ENCODE measurements at places on chromosomes 1 and 21.

DNA sequence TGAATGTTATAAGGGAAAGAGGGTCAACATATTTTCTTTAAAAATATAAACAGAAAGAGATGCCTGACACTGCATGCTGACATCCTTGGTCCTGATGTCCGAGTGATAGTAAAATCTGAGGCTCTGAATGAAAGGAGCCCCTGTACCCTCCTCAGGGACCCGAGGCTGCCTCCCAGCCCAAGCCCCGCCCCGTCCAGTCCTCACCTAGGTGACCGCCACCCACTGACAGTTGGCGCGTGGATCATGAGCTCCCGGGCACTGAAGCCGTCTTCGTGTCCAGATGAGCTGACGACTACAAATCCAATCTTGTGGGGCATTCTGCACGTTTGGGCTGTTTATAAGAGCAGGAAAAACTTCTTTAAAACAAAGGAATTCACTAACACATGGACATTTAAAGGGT, 4.9 kb downstream of the CEP104 start:
- no peak for DNase-seq

DNA sequence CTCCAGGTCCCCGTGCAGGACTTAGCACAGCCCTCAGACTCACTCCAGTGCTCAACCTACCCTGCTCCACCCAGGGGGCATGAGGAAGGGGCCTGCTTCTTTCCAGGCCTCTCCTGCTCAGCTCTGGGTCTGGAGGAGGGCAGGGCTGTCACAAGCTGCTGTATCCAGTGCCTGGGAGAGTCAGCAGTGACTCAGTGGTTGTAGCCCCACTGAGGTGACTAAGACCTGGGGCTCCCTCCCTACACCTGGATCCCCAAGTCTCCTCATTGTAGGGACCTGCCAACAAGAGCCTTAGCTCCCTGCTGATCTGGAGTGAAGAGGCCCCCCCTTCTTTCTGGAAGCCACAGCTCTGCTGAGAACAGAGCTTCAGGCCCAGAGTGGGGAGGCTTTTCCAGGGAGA, 36.1 kb upstream of the FAM131C start:
- DNase-seq, result no peak

- DNase-seq, result no peak
These were observed 509 bp downstream of the ADAMTS4 start for GRCh38 chr1:161198194-161198896.

DNA sequence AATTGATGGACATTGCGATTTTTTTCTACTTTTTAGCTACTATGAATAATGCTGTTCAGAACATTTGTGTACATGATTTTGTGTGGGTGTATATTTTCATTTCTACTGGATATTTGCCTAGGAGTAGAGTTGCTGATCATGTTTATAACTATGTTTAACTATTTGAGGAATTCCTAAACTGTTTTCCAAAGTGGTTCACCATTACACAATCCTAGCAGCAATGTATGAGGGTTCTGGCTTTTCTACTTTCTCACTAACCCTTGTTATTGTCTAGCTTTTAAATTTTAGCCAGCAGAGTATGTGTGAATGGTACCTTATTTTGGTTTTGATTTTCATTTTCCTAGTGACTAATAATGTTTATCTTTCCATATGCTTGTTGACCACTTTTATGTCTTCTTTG, 86.2 kb downstream of the ATG4C start:
- DNase-seq, result no peak

- DNase-seq, result peak; percentile 80
These were observed 33.8 kb downstream of the CLIC6 start for GRCh38 chr21:34702341-34703170.

DNA sequence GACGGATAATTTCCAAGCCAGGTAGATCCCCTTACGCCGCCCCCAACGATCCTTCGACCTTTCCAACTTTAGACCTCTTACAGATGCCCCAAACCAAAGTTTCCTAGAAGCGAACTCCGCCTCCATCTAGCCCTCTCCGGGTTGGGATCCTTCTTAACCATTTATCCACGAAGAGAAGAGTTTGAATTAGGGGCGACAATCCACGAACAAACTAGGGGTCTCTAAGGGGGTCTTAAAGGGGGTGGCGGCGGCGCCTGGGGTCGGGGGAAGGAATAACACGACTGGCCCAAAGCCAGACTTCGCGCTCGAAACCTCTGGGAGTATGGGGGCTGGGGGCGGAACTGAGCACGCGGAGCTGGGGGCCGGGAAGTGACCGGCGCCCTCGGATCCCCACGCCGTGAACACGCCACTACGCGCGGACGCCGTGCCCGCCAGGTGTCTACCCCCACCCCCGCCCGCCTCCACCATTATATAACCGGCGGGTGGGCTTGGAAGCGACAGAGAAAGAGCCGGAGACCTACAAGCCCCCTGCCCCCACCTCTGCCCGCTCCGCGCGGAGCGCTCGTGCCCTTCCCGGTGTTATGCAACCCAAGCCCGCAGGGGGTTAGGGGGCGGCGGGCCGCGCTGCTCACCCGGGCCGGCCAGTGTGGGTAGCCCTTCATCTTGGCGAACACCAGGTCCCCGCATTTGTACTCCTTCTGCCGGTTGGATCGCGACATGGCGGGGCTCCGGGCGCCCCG, 594 bp downstream of the HDGF start:
- no peak for DNase-seq

DNA sequence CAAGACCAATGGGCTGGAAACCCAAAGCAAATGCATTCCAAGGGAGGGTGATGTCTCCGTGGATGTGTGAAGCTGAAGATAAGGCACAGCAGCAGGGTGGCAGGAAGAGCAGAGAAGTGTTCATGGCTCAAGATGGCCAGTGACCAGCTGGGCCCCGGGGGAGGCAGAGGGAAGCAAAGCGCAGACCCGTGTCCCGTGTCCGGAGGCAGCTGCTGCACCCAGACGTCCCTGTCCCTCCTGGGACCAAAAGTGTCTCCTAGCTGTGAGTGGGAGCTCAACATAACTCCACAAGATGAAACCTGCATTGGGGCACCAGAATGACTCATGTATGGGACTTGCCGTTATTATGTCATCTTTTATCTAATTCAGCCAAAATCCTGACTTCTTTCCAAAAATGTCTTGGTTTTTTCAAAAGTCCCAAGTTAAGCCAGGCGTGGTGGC, 118.2 kb downstream of the RIPK4 start:
- no peak for DNase-seq

GRCh38 chr1:84348759-84349158, 47.3 kb downstream of the SAMD13 start:
- DNase-seq, result no peak

- DNase-seq, result peak; percentile 21
These were observed 6.7 kb downstream of the NCDN start for GRCh38 chr1:35564037-35564883.

GRCh38 chr21:31374395-31374794, 30.3 kb upstream of the TIAM1 start:
- no peak for DNase-seq

GRCh38 chr1:67652800-67653199, 32.2 kb upstream of the GADD45A start:
- no peak for DNase-seq

DNA sequence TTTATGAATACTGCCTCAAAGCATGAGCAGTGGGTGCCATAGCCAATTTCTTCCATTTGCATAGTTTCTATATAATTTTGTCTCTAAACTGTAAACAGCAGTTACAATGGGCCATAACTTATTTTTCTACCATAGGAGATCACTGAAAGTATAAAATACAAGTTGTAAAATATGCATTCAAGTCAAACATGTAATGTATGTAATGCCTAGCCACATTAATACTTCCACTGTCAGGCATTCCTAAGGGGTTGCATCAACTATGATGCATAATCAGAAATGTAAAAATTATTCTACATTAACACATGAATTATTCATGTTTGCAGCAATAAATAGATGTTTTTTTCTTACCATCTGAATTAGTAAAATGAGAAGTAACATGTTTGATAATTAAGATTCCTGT, 560.3 kb upstream of the ZP4 start:
- no peak for DNase-seq

DNA sequence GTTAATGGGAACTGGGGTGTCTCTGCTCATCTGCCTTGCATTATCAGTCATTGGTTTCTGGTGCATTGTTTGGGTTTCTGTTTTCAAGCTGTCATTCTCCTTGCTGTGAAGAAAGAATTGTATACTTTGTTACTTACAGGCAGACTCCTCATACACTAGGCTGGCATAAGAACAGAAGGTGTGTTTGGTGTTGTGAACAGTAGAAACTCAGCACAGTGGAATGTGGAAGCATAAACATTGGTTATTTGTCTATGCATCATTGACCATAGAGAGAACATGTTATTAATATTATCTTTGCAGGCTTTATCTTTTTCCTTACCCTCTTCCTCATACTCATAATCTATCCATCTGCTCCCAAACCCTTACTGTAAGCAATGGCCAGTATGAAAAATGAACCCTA, 18.2 kb downstream of the C1orf87 start:
- no peak for DNase-seq

GRCh38 chr1:80542231-80542630, 1258.5 kb upstream of the ADGRL2 start:
- DNase-seq, result peak; percentile 3

DNA sequence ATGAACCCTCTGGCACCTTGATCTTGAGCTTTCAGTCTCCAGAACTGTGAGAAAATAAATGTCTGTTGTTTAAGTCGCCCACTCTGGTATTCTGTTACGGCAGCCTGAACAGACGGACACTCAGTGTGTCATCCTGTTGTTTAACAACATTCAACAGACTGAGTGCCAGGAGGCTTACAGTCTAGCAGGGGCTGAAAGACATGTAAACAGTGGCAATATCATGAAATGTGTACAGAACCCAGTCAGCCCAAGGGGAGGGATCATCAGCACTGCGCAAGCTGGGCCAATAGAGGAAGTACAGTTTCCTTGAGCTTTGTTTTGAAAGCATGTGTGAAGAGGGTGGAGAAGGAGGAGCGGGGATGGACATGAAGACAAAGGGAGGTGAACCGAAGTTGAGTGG, 13.6 kb downstream of the DIP2A start:
- DNase-seq, result no peak

GRCh38 chr1:8551613-8552489, 233.9 kb downstream of the SLC45A1 start:
- DNase-seq, result no peak

GRCh38 chr1:64212031-64212430, 8.6 kb downstream of the UBE2U start:
- DNase-seq, result peak; percentile 51

DNA sequence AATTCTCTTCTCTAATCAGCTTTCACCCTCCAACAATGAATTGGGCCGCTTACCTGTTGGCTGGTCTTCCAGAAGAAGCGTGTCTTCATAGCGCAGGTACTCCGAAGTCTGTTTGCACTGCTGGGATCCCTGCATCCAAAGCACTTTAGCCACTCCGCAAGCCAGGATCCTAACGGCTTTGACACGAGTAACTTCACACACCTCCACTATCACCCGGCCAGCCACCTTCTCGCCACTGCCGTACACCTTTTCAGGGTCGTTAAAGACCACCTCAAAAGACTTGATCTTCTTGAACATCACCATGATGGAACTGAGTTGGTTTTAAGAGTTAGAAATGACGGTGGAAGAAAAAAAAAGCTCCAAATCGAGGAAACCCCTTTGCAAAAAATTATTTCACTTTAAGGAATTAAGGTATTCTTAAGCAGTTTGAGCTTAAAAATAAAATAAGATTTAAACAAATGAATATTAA, 381 bp downstream of the TXNIP start:
- DNase-seq, result no peak

DNA sequence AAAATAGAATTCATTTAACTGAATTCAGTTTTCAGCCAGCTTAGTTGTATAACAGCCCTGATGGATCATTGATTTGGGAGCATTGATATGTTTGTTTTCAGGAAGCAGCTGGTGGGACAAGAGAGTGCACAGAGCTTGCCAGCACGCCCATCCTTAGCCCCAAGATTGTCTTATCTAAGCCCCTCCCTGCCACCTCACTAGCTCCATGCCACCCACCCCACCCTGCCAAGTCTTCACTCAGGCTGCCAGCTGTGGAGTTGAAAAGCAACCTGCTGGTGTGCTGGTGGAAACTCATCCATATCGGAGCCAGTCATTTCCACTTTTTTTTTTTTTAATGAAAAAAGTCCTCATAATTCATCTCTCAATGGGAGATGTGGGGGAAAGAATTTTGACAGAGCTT, 11.8 kb downstream of the KIRREL1 start:
- no peak for DNase-seq

- DNase-seq, result no peak
These were observed 645.0 kb downstream of the PTPRC start for GRCh38 chr1:199283794-199284193.

DNA sequence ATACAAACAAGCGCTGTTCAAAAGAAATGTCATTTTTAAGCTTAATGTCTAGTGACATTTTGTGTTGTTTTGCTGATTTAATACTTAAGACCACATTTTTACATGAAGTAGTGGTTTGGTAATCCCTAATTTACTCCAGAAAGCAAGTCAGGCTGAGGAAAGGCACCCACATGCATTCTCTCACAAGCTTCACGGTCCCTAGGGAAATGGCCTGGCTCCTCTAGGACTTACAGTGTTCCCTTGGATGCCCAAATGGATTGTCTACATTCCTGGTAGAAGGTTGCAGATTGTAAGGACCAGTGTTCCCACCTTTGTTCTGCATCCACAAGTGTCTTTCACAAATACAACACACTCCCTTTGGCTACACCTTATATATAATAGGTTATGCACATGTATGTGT, 9.5 kb downstream of the GPSM2 start:
- no peak for DNase-seq

- no peak for DNase-seq
These were observed 113.4 kb downstream of the PTBP2 start for GRCh38 chr1:96834986-96835385.

DNA sequence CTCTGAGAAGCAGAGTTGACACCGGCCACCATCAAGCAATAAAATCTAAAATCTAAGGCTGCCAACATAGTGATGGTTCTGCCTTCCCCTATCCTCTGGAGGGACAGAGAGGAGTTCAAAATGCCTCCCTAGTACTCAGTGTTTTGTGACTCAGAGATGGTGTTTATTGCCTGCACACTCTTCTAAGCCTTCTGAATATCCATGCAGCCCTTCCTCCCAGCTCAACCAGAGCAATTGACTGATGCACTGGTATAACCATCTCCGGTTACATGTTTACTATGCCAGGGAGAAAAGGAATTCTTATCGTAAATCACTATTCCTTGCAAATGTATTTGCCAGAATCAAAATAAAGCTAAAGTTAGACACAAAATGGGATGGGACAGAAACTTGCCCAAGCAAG, 132.9 kb upstream of the RAB4A start:
- DNase-seq, result no peak

- DNase-seq, result no peak
These were observed 777 bp downstream of the AZIN2 start for GRCh38 chr1:33081554-33082305.

DNA sequence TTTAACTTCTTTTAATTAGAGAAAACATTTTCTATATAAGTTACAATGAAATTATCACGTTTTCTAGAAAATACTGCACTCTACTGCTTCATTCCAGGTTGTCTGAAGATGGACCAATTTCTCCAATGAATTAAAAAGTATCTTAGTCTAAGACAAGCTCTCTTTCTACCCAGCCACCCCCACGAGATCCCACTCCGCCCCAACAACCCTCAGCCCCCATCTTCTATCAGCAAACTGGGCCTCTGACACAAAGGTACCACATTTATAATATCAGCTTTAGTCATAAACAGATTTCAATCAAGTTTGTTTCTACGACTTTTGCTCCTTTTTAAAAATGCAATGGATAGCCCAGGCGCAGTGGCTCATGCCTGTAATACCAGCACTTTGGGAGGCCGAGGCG, 117.8 kb downstream of the RERE start:
- no peak for DNase-seq
